ENCODE measurements at places on chromosomes 2 and 18. TPM values are rescaled to one million over a fixed set of nuclear protein-coding genes. Genes with fewer than 3 reads are reported as not detected.

The MTIF2 gene
- total RNA-seq: 18.6 TPM

GRCh38 chr2:44130441-44130840 lies 38.2 kb upstream of the PPM1B start:
- DNase-seq: no peak

The RFTN2 gene
- 11.4 TPM for total RNA-seq

The FAP gene
- 54.8 TPM for total RNA-seq

GRCh38 chr18:25974630-25975077 lies 115.8 kb downstream of the SS18 start:
- no peak for DNase-seq

The DCDC2C gene
- total RNA-seq: not detected

- no peak for DNase-seq
Measured at GRCh38 chr2:124261456-124261855, 236.4 kb downstream of the CNTNAP5 start.
